Smooth muscle cell of bladder (primary cell): ENCODE measurements at places on chromosomes 4 and X. TPM values are rescaled to one million over a fixed set of nuclear protein-coding genes. Genes with fewer than 3 reads are reported as not detected.

Gene ADH1B
- total RNA-seq, result 81.4 and 83.2 TPM in 2 replicates

Gene BMX
- total RNA-seq, result under 0.01 and 0.14 TPM in 2 replicates

Gene LDB2
- 36.5 and 44.7 TPM in 2 replicates for total RNA-seq

Gene FRAS1
- total RNA-seq, result 3.3 and 5.0 TPM in 2 replicates

Gene TMPRSS11A
- total RNA-seq, result not detected in 2 replicates

Gene PDGFRA
- total RNA-seq, result 425 and 502 TPM in 2 replicates

Gene GATA1
- not detected in 2 replicates for total RNA-seq

Gene COL4A5
- 35.2 and 102 TPM in 2 replicates for total RNA-seq

Gene HTN1
- not detected in 2 replicates for total RNA-seq

Gene SSX3
- total RNA-seq, result not detected in 2 replicates

Gene ATP10D
- 21.3 and 29.5 TPM in 2 replicates for total RNA-seq

Gene EOLA2
- total RNA-seq, result 12.8 and 20.1 TPM in 2 replicates

Gene PHKA2
- total RNA-seq, result 9.0 and 11.8 TPM in 2 replicates

Gene IL1RAPL2
- total RNA-seq, result not detected in 2 replicates

Gene CNKSR2
- total RNA-seq, result 1.6 and 5.5 TPM in 2 replicates

Gene ODAM
- not detected in 2 replicates for total RNA-seq

Gene VCX2
- total RNA-seq, result not detected in 2 replicates

Gene ZAR1
- not detected in 2 replicates for total RNA-seq

Gene DACH2
- total RNA-seq, result 0.18 TPM in 1 of 2 replicates, not detected in the other

Gene CYSLTR1
- total RNA-seq, result not detected in 2 replicates

Gene HERC3
- total RNA-seq, result 15.1 and 15.3 TPM in 2 replicates
